ENCODE measurements at places on chromosomes 2 and 18.
A peak's percentile ranks its signal among the peaks of the same experiment; 100 is the strongest.

GRCh38 chr2:131049150-131049718, 44.0 kb downstream of the FAM168B start:
- no peak for DNase-seq

GRCh38 chr2:227860221-227860641, 11.2 kb upstream of the DAW1 start:
- DNase-seq = no peak

DNA sequence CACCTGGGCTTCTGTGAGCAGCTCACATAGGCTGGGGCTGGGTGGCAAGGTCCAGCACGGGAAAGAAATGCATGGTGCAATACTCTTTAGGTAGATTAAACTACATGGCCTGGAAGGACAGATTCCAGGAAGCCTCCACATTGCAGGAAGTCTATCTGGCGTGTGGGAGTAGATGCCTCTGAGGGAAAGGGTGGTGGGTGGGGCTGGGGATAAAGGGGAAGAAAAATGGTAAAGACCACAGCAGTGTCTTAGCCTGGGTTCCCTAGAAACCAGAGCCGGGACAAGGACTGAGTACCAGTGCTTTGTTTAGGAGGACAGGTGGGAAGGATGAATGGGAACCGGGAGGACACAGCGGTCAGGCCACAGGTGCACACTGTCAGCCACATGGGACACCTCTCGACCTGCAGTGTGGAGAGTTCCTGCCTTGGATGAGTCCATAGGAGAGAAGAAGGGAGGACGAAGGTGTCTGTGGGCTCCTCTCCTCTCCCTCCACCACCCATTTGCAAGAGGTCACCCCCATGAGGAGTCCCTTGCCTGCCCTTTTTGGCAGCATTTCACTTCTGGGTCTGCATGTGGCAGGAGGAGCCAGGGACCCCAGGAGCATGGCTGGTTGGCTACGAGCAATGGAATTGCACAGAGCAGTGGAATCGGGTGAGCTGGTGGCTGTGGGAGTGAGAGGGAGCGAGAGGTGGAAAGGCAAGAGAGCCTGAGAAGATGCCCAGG, 91.5 kb upstream of the HS6ST1 start:
- no peak for DNase-seq

DNA sequence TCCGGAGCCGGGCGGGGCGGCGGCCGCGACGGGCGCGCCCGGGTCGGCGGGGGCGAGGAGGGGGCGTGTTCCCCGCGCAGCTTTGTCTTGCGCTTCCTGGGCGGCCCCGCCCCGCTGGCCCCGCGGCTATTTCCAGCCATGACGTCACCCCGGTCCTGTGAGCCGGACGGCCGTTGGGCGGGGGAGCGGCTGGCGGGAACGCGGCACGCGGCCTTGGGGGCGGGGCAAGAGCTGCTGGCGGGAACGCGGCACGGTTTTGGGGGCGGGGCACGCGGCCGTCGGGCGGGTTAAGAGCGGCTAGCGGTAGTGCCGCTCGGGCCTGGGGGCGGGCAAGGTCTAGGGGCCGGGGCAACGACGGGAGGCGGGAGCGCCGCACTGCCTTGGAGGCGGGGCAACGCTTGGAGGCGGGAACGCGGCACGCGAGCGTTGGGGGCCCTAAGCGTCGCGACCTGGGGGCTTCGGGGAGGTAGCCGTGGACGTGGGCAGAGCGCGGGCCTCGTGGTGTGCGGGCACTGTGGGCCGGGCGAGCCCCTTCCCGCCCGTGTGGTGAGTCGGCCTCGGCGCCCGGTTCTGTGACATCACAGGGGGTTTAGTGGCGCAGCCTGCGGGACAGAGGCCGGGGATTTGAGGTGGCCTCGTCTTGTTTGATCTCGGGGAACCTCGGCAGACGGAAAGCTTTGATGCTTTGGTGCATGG, 704 bp downstream of the KLF11 start:
- peak; percentile 92 for DNase-seq

DNA sequence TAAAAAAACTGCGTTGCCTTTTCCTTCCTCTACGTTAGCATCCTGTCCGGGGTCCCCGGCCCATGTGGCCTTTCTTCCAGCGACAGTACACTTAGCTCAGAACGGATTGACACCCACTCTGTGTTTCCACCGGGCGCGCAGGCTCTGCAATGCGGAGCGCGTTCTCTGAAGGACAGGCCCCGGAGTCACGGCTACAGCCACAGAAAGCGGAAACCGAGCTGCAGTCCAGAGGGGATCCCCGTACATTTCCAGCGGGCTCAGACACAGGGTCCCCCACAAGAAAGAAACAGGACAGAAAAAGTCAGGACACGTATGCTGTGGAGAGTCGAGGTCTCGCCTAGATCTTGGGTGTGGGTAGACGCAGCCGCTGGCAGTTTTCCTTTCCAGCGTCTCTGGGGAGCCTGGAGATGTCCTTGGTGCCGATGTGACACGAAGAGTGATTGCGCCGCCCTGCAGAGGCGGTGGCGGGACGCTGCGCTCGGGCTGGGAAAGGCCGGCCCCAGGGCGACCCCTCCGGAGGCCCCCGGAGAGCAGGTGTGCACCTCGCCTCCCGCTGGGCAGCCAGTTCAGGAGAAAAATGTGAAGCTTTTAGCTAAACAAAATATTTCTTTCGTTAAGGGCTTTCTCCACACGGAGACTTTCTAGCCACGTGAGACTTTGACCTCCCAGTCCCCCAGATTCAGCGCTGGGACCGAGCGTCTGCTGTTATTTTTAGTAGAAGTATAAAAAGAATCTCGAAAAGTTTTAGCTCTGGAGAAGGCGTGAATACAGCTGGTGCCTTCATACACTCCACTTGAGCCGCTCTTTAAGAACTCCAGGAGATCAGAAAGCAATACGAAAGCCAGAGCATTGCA, 1.3 kb upstream of the ACKR3 start:
- DNase-seq = no peak

GRCh38 chr2:12109363-12110017, 363.1 kb downstream of the LPIN1 start:
- DNase-seq = no peak

GRCh38 chr18:5197461-5197860, 404 bp upstream of the AKAIN1 start:
- peak; percentile 8 for DNase-seq

GRCh38 chr2:218861645-218862318, 2.2 kb downstream of the WNT6 start:
- DNase-seq = no peak

DNA sequence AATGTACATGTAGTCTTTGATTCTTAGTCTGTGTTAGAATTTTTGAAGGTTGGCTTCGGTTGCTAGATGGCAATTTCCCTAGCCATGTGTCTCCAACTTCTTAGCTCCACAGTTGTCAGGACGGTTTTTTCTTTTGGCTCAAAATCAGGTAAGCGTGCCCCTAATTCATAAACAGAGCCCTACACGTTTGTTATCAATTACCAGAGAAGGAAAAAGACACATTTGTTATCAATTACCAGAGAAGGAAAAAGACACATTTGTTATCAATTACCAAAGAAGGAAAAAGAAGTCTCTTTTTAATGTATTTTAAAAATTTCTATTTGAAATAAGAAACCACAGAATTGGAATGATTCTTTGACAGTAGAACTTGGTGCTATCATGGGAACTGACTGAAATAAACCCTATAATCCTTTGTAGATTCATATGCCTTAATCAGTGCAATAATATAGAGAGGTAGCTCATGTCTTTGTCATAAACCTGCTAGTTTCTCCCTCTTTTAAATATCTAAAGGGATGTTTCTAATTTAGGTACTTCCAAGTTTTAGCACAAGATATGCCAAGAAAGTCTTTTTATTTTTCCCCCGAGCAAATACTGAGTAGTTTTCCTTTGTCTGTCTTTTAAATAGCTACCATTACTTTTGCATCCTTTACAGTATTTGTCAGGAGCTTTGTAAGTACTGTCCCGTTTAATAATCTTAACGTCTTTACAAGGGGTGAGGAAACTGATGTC, 35.9 kb downstream of the CAMKMT start:
- no peak for DNase-seq

GRCh38 chr2:8268172-8268783, 413.6 kb upstream of the ID2 start:
- no peak for DNase-seq

GRCh38 chr2:224849264-224849663, 133.1 kb upstream of the CCDC195 start:
- DNase-seq = no peak

- peak; percentile 46 for DNase-seq
Observed at GRCh38 chr2:202377207-202377761, 1.2 kb downstream of the BMPR2 start.

GRCh38 chr2:195687320-195688086, 30.5 kb downstream of the SLC39A10 start:
- no peak for DNase-seq

DNA sequence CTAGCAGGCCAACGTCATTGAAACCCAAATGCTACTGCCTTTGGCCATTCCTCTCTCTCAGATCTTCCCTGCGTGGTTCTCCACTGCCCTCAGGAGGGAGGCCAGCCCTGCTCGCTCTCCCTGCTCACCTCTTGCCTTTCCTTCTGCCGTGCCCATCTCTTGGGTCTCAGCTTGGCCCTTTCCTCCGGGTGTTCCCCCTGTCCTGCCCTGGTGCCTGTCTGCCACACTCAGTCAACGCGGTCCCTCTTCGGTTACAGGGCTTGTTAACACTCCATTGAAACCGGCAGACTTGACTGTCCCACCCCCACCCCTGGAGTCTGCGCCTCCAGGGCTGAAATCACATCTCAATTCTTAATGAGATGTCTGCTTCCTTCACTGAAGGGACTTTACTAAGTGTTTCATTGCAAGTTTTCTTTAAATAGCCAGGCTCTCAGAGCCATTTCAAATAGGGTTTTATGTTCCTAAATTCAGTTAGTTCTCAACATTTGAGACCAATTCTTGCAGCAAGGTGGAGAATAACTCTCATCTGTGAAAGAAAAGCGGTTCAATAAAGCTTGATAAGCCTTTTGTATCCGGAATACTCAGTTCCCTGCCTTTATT, 237.6 kb downstream of the DYSF start:
- DNase-seq = no peak

DNA sequence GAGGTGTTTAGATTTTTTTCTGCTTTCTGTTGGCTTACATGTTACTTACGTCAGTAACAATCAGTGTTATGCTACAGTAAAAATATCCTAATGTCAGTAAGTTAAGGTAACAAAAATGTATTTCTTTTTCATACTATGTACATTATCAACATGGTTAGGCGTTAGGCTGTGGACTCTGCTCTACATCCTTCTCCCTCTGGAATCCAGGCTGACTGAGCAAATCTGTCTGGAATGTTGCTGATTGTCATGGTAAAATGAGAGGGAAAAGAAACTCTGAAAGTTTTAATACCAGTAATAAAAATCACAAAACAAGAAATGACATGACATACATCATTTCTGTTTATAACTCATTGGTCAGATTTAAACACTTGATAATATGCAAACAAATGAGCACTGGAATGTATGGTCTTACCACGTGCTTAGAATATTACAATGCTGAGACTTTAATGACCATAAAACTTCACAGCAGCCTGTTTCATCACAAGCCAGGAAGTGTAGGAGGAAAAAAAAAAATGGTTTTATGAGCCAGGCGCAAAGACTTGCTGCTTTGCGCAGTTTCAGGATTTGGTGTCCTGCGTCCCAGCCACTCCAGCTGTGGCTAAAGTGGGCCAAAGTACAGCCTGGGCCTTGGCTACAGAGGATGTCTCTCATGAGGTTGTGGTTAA, 252.4 kb downstream of the FSIP2 start:
- no peak for DNase-seq

- no peak for DNase-seq
Observed at GRCh38 chr18:49170925-49171505, 220.2 kb upstream of the SMAD7 start.

DNA sequence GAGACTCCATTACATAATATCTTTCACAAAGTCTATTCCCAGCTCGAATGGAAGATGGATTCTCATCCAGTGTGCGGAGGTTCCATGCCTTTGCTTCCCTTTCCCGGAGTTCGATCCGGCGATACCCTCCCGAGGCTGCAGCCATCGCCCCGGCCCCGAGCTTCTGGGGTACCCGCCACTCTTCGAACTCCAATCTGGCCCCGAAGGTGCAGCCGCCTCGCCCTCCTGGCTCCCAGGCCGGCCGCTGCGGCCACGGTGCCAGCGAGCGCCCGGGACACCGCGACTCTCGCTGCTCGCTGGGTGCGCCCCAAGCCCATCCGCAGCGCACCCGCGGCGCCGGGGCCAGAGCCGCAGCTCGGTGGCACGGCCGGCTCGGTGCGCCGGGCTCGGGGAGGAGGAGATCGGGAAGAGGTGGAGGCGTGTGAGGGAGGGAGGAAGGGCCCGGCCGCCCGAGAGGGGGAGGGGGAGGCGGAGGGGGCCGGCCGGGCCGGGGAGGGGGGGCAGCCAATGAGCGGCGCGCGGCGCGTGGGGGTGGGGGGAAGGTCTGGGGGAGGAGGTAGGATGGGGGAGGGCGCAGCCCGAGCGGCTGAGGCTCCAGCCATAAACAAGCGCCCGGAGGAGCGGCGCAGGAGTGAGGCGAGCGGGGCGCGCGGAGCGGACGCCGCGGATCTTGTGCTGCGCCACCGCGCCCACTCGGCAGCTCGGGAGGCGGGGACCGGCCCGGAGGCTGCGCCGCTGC, at the start of gene CRIM1:
Gene CRIM1 (plus strand): TSS at position 628 of the 739 bp plus-strand sequence. CDS start 515 bp downstream, outside the sequence.
- DNase-seq = peak; percentile 86

DNA sequence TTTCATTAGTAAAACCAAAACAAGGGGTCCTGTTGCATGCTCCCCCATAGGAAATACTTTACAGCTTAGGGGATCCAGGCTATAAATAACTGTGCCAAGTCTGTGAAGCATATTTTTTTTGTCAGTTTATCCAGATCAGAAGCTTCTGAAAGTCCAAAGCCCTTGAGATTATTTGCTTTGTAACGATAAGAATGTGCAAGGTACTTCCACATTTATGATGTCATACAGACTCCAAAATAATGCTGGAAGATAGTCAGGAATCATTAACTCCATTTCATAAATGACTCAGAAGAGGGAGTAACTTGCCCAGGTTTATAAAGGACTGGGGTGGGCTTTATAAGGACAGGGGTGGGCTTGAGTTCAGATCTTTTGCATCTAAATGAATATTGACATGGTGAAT, 29.3 kb downstream of the RDH14 start:
- DNase-seq = no peak

GRCh38 chr2:221726894-221727513, 154.9 kb upstream of the EPHA4 start:
- no peak for DNase-seq

GRCh38 chr2:105611811-105612424, 132.8 kb upstream of the NCK2 start:
- DNase-seq = no peak

DNA sequence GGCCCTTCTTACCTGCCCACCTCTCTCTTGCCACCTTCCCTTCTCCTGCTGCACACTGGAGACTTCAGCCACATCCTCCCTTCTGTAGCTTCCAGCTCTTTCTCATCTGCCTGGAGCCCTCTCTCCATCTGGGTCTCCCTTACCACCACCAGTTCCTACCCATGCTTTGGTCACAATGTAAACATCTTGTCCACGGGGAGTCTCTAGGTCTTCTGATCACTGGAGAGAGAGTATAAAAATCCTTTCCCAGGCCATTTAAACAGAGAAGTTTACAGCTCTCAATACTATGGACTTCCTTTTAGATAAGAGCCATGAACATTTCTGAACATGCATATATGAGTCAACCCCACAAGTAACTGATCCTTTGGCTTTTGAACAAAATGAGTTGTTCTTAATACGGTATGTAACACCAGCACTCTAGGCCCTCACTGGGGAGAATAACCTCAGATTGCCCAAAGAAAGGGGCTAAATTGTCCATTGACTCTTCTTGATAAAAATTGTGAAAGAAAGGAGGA, 5.8 kb downstream of the ARHGAP25 start:
- no peak for DNase-seq
